Thoracic aorta (tissue), 2 donors: ENCODE measurements at places on chromosomes 11 and 22.

DNA sequence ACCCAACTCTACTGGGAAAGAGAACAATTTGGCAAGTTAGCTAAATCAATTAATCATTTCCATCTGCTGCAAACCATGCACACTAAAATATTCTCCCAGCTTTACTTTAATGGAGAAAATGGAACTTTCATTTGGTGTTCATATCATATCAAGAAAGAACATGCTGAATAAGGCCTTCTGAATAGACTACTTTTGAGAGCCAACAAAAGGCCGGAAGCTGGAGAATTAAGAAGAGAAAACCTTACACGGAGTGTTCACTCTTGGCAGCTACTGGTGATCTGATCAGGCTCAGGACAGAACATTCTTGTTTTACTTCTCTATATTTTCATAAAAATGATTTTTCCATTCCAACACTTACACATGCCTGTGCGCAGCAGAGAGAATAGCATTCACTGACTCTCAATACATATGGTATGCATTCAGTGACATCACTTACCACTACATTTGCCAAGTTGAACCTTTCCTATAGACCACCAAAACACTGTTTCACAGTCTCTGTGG, 165.3 kb downstream of the TTC28 start:
- no peaks in the 10 kb centered on the region for H3K27me3 ChIP-seq
- no peak for DNase-seq
- H3K27ac ChIP-seq = no peak overlapping the region
- H3K4me1 ChIP-seq = peaks cover 4% of the 10 kb centered on the region
- no peaks in the 10 kb centered on the region for H3K36me3 ChIP-seq

GRCh38 chr11:72673943-72674828, at the start of gene PDE2A:
PDE2A (minus strand) TSS chr11:72674422; CDS start chr11:72674207, 215 bp downstream.
- H3K27ac ChIP-seq = no peak within 1 kb of the TSS
- H3K27me3 ChIP-seq = peaks cover 21% of the 10 kb centered on the region
- H3K36me3 ChIP-seq = no peaks in the 10 kb centered on the region

GRCh38 chr11:127624306-127624856, 623.8 kb upstream of the KIRREL3 start:
- no peak overlapping the region for H3K4me3 ChIP-seq
- no peak for DNase-seq
- no peaks in the 10 kb centered on the region for H3K36me3 ChIP-seq
- no peak overlapping the region for H3K27ac ChIP-seq
- no peaks in the 10 kb centered on the region for H3K4me1 ChIP-seq
- H3K27me3 ChIP-seq = no peaks in the 10 kb centered on the region

DNA sequence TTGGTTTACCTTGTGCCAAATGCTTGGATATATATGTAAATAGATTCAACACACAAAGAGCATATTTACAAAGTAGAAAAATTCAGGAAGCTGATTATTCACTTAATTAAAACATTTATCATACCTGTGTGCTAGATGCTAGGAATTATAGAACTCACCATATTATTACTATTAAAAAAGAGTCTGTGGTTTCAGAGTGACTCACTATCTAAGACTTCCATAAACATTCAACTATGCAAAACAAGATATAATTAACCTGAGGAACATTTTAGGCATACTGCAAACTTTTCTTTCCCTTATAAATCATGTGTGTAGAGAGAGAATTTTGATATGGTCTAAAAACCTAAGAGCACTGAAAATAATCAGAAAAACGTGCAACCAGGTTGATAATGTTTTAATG, 27.3 kb downstream of the CTSC start:
- H3K27me3 ChIP-seq = no peaks in the 10 kb centered on the region
- no peak overlapping the region for H3K27ac ChIP-seq
- H3K36me3 ChIP-seq = no peaks in the 10 kb centered on the region
- no peak for DNase-seq
- H3K4me3 ChIP-seq = no peak overlapping the region

DNA sequence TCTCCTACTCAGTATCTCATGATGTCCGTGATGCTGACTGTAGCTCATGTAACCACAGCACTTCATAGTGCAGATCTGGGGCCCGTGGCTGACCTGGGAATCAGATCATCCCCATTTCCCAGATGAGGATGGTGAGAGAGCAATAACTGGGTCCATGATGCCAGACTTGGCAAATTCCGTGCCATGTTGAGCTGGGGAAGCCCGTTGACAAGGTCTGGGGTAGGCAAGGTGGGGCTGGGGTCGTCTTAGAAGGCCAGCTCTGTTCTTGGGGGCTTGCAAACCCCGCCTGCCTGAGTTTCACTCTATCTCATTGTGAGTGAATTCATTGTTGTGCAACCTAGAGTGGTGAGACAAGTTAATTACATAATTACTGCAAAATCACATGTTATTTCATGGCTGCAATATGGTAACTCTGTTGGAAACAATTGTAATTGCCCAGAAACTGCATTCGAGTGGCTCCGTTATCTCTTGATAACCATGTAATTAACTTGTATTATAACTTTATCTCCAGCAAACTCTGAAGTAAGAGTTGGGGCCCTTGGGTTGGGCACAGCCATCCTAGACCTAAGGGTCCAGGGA, 41.7 kb downstream of the LMO1 start:
- H3K27me3 ChIP-seq = no peaks in the 10 kb centered on the region
- no peak overlapping the region for H3K4me3 ChIP-seq
- DNase-seq = no peak
- no peaks in the 10 kb centered on the region for H3K36me3 ChIP-seq
- H3K4me1 ChIP-seq = no peaks in the 10 kb centered on the region

DNA sequence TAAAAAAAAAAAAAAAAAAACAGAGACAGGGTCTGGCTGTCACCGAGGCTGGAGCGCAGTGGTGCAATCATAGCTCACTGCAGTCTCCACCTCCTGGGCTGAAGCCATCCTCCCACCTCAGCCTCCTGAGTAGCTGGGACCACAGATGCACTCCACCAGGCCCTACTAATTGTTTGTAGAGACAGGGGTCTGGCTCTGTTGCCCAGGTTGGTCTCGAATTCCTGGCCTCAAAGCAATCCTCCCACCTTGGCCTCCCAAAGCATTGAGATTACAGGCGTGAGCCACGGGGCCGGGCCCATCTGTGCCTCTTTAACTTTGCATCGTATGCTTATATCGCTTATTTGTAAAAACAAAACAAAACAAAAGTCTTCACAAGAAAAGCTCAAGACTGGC, 3.1 kb downstream of the CPT1A start:
- no peaks in the 10 kb centered on the region for H3K36me3 ChIP-seq
- peak overlapping the region; percentile 86 for H3K4me3 ChIP-seq
- H3K27ac ChIP-seq = peak overlapping the region; percentile 85
- no peak for DNase-seq
- peaks cover 59% of the 10 kb centered on the region for H3K4me1 ChIP-seq
- H3K27me3 ChIP-seq = no peaks in the 10 kb centered on the region

GRCh38 chr11:7982582-7983119, 4.5 kb upstream of the EIF3F start:
- peaks cover 7% of the 10 kb centered on the region for H3K4me1 ChIP-seq
- DNase-seq = no peak
- no peak overlapping the region for H3K4me3 ChIP-seq
- H3K36me3 ChIP-seq = no peaks in the 10 kb centered on the region
- H3K27me3 ChIP-seq = no peaks in the 10 kb centered on the region
- H3K27ac ChIP-seq = no peak overlapping the region

GRCh38 chr11:7651700-7652099, 21.6 kb downstream of the CYB5R2 start:
- DNase-seq = no peak
- H3K4me3 ChIP-seq = no peak overlapping the region
- H3K4me1 ChIP-seq = no peaks in the 10 kb centered on the region
- peaks cover 86% of the 10 kb centered on the region for H3K36me3 ChIP-seq
- H3K27me3 ChIP-seq = no peaks in the 10 kb centered on the region

GRCh38 chr11:17699147-17700114, 19.9 kb upstream of the MYOD1 start:
- H3K4me1 ChIP-seq = no peaks in the 10 kb centered on the region
- H3K27ac ChIP-seq = no peak overlapping the region
- no peak overlapping the region for H3K4me3 ChIP-seq
- H3K36me3 ChIP-seq = no peaks in the 10 kb centered on the region
- no peaks in the 10 kb centered on the region for H3K27me3 ChIP-seq

DNA sequence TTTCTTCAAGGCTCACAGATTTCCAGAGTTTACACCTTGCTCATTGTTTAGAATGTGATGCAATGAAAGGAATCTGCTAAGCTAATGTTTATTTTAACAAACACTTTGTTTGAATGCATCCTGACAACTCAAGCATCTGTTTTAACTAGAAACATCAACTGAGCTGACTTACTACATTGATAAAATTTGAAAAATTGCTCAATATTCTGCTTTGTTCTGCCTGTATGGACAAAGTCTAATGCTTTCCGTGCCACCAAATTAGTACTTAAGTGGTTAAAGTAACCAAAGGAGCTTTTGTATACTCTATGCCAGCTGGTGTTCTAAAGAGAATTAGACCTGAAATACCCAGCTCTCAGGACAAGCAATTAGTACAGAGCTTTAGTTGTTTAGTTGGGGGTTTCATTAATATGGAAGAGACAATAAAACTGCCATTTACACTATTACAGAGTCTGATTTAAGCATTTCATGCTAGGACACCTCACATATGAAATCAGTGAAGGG, 105.2 kb downstream of the MAML2 start:
- H3K27me3 ChIP-seq = no peaks in the 10 kb centered on the region
- H3K4me1 ChIP-seq = peaks cover 60% of the 10 kb centered on the region
- no peaks in the 10 kb centered on the region for H3K36me3 ChIP-seq
- no peak for DNase-seq

DNA sequence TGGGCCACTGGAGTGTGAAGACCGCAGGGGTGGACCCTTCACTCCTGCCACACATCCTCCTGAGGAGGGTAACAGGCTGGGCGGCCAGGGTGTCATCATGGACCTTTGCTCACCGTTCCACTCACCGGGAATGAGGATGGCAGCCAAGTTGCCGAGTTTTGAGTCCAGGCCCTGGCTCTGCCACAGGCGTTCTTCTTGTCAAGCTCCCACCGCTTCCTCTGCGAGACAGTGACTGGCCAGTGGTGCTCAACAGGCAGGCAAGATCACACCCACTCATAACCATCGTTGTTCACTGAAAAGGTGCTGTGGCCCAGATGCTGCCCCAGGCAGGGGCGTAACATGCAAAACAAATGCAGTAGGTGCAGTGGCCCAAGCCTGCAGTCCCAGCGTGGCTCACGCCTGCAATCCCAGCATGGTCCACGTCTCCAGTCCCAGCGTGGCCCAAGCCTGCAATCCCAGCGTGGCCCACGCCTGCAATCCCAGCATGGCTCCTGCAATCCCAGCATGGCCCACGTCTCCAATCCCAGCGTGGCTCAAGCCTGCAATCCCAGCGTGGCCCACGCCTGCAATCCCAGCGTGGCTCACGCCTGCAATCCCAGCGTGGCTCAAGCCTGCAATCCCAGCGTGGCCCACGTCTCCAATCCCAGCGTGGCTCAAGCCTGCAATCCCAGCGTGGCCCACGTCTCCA, 5.0 kb upstream of the PANX2 start:
- H3K4me3 ChIP-seq = no peak overlapping the region
- no peaks in the 10 kb centered on the region for H3K36me3 ChIP-seq
- H3K27me3 ChIP-seq = no peaks in the 10 kb centered on the region
- H3K27ac ChIP-seq = no peak overlapping the region

DNA sequence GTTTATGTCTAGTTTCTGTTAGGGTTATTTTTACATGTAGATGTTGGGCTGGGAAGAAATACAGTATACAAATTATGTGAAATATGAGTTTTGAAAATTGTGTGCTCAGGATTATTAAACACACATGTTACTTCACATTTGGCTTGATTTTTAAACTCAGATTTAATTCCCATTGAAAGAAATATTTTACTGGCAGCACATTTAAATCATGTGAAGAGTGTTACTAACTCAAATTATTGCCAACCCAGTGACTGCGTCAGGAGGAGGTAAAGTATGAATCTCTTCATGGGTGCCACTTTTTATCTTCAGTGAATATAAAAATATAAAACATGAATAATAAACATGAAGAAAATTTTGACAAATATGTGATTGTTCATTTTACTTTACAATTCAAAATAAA, 457.5 kb upstream of the CCDC179 start:
- H3K4me1 ChIP-seq = no peaks in the 10 kb centered on the region
- H3K36me3 ChIP-seq = no peaks in the 10 kb centered on the region
- H3K27me3 ChIP-seq = no peaks in the 10 kb centered on the region
- H3K27ac ChIP-seq = no peak overlapping the region
- no peak for DNase-seq

DNA sequence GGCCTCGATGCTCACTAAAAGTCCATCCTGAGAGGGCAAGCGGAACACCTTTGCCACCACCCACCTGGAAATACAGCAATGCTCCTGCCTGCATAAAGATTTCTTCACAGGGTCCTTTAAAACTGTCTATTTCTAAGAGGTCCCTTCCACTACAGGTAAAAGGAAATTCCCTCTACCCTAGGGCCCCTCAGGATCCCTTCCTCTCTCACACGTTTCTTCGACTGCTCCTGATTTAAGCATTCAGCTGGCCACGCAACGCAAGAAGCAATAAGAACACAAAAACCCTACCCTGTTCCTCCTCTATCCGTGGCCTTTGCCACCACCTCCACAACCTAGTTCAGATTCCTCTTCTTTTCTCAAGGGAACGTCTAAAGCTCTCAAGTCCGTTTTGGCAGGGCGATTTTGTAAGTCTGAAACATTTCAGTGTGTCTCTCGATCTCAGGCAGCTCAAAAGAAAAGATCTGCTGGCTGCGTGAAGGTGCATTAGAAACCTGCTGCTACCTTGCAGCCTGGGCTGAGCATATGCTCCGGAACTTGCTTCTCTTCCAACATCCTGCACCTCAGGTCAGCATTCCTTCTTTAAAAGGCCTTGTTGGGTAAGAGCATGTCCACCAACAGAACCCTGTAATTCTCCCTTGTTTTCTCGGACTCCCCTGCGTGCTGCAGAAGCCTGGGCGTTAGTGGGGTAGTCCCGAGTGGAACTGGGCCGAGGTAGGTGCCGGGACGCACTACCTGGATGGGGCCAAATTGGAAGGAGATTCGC, 1.6 kb downstream of the LGR4 start:
- no peak for DNase-seq
- H3K4me3 ChIP-seq = peak overlapping the region; percentile 85
- H3K36me3 ChIP-seq = no peaks in the 10 kb centered on the region

- no peaks in the 10 kb centered on the region for H3K27me3 ChIP-seq
- H3K4me1 ChIP-seq = no peaks in the 10 kb centered on the region
- DNase-seq = no peak
- no peak overlapping the region for H3K4me3 ChIP-seq
These were observed 168.8 kb downstream of the RCN1 start for GRCh38 chr11:32259641-32260081.

DNA sequence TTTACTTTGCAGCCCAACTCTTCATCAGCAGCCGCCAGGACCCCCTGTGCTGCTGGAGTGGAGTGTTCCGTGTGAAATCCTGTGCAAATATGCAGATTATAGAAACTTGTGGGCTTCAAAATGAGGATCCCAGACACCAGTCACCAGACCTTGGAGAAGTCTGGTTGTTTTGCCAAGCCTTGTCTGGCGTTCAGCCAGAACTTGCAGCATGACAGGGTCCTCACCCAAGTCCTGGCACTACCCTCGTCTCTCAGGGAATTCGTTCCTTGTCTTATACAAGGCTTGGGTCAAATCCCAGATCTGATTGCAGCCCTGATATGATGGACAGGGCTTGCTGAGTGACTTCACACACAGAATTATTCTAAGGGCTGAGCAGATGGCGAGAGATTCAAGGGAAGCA, 18.9 kb downstream of the SHISAL1 start:
- H3K27me3 ChIP-seq = no peaks in the 10 kb centered on the region
- DNase-seq = no peak
- no peaks in the 10 kb centered on the region for H3K4me1 ChIP-seq

GRCh38 chr22:46961591-46962295, 199.3 kb downstream of the TBC1D22A start:
- H3K27me3 ChIP-seq = no peaks in the 10 kb centered on the region
- no peaks in the 10 kb centered on the region for H3K4me1 ChIP-seq
- no peak overlapping the region for H3K4me3 ChIP-seq
- H3K27ac ChIP-seq = no peak overlapping the region
- no peak for DNase-seq

GRCh38 chr11:113723787-113724186, 17.7 kb upstream of the TMPRSS5 start:
- no peaks in the 10 kb centered on the region for H3K4me1 ChIP-seq
- no peaks in the 10 kb centered on the region for H3K27me3 ChIP-seq
- H3K36me3 ChIP-seq = no peaks in the 10 kb centered on the region
- no peak overlapping the region for H3K4me3 ChIP-seq
